ENCODE measurements at places on chromosomes 12 and 14.

DNA sequence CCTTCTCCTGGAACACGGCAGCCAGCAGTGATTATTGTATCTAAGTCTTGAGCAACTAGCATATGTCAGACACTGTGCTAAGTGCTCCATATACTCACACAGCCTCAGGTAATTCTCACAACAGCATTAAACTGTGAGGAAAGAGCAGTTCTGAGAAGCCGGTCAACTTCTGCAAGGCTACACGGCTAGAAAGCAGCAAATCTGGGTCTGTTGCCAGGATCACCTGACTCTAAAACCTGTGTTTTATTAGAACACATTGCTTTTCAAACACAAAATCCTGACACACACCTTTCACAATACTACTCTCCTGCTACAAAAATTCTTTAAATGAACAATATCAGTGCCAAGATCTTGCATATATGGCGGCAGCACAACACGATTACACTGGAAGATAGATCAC lies 49.8 kb upstream of the CRACR2A start:
- DNase-seq, result no peak

DNA sequence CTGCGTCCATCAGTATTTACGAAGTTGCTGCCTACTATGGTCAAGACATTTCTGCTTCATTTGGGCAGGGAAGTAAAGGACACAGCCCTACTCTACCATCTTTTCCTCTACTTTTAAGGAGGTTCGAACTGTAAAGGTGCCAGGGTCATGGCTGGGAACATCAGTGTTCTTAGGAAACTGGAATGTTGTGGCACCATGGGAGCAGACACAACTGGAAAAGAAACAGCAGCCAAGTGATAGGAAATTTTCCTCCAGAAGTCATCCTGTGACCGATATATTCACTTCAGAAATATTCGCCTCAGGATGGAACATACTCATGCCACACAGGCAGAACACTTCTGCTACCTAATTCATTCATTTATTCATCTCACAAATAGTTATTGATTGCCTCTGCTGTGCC lies 104.4 kb downstream of the ETV6 start:
- peak; percentile 49 for DNase-seq

DNA sequence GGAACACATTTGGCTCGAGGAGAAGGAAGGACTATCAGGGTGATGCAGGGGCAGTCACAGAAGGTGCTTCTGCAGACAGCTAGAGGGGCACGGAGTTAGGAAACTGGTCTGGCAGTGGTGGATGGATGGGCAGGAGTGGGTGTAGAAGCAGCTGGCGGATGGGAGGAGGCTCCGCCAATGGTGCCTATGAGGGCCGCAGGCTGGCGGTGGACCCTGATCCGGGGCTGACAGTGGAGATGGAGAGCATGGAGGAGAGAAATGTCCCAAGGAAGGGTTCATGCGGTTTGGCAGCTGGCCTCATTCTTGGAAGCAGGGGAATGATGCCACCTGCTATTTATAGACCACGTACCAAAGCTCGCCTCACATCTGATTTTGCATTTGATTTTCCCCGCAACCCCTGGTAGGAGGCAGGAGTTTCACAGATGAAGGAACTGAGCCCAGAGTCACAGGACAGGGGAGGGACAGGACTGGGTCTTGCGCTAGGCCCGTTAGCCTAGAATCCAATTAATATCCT lies 237.1 kb downstream of the FOXN3 start:
- DNase-seq, result no peak

DNA sequence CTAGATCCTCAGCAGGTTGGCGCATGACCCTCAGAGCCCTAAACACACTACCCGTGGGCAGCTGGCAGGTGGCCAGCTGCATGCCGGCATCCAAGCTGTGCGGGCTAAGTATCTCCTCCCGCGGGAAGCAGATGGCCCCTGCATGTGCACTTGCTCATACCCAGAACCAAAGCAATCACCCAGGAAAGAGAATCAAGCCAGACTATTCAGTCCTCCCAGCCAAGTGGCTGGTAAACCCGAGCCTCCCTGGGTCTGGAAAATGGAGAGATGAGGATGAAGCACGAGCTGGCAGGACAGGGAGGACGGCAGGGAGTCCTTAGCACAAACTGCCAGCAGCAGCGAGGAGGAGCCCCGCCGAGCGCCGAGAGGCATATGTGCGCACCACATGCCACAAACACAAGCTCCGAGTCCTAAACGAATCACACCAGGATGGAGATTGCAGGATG lies 139.7 kb downstream of the RIMBP2 start:
- DNase-seq, result no peak

- no peak for DNase-seq
Measured at GRCh38 chr12:110908377-110909152, 11.8 kb downstream of the MYL2 start.

DNA sequence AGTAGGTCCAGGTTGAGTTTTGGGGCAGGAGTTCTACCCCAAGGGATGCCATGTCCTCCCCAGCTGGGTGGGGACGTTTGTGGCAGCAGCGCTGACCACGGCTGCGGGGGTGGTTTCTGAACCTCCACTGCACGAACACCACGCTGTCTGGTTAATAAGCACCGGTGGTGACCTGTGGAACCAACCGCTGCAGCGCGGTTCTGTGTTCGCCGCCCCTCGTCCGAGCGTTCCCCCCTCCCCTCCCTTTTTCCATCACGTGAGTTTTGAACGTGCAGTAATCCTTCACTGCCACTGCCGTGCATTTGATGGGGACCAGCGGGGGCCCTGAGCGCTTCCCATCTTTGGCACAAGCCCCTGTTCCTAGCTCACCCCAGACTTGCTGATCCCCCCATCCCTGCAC lies 6.4 kb upstream of the ADSS1 start:
- DNase-seq, result no peak

DNA sequence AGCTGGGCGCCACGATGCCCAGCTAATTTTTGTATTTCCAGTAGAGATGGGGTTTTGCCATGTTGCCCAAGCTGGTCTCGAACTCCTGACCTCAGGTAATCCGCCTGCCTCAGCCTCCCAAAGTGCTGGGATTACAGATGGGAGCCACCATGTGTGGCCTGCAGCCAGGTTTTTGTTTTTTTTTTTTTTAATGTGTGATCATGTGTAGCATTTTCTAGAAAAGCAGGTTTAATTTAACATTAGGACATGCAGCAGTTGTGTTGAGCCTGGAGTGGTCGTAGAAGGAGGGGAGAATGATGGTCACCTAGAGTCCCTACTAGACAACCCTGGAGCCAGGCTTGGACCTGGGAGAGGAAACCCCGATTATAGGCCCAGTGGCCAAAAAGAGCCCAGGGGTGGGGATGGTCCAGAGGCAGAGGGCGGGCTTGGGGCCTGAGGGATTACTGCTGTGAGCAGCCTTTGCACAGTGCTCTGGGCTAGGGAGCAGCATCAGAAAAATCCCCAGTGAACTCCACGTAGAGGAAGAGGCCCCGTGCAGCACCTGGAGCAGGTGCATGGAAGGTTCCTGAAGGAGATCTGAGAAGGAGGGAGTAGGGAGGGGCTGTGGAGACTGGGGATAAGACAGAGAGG lies 13.6 kb downstream of the DLK1 start:
- no peak for DNase-seq

DNA sequence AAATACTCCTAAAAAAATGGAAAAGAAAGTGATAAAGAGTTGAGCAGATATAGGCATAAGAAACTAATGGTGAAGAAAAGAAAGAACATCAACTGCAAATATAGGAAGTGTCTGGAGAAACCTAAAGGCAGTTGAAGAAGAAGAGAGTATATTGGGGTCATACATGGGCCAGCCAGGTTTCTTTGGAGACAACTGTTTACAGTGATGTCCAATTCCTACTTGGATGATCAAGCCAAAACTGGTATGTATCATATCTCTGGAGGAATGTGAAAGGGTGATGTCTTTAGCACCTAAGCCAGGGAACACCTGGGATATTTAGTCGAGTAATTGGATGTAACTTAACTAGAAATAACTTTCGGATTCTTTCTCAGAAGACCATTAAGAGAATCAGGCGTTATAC lies 129.3 kb upstream of the FLRT2 start:
- DNase-seq, result no peak

DNA sequence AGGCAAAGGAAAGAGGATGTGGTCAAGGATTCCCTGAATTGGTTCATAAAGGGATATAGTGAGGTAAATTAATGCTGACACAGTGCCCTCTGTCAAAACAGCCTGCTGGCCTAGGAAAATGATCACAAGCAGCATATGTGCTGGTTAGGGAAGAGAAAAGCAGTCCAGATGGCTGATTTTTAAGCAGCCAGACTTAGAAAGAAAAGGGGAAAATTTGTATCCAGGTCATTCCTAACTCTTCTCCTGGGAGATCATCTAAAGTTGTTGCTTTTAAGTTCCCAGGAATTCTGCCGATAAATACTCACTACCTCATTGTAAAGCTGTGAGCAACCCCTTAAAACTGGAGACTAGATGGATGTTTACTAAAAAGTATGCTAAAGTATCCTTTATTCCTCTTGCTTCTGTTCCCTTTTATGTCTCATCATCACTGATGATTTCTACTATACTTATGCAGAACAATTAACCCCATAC lies 46.4 kb upstream of the CNOT2 start:
- peak; percentile 51 for DNase-seq

GRCh38 chr14:36091096-36091495 lies 85.4 kb downstream of the PTCSC3 start:
- peak; percentile 95 for DNase-seq

- no peak for DNase-seq
Measured at GRCh38 chr12:27388650-27389049, 56.0 kb downstream of the BMAL2 start.

- DNase-seq, result no peak
Measured at GRCh38 chr14:94046696-94047250, 20.6 kb downstream of the OTUB2 start.

GRCh38 chr14:64879635-64880220 lies at the start of gene SPTB:
TSS of gene SPTB (minus strand) at chr14:64879907. CDS start at chr14:64823094, 56,813 bp downstream.
- no peak for DNase-seq

GRCh38 chr12:66197495-66197921 lies 8.5 kb downstream of the IRAK3 start:
- peak; percentile 44 for DNase-seq

DNA sequence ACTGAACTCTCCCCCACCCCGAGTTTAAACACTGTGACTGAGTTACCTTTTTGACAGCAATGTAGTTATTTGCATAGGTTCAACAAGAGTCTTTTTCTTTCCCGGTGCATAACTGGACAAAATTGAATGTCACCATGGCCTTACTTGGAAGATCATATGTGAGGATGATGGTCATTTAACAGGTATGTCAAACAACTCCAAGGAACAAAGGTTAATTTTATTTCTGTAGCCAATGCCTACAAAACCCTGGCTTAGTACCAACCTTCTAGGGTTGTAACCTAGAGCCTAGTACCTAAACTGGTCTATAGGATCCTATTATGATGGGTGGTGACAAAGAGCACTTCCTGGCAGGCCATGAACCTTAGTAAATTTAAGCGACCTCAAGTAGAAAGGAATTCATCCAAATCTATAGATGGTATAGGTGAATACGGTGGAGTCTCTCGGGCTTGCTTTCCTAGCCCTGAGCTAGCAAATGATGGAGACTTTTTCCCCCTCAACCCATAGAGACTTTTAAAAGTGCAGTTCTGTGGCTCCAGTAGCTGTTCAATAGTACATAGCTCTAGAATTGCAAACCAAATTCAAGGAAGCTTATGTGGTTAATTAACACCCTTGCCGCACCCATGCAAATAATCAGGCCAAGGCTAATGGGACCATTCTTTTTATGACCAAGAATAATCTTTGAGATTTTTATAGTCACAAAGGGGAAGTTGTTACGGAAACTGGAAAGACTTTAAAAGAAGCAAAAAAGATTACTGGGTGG lies 89.0 kb downstream of the SLC38A1 start:
- no peak for DNase-seq

GRCh38 chr14:73264080-73264884 lies 27.0 kb downstream of the PAPLN start:
- DNase-seq, result no peak

DNA sequence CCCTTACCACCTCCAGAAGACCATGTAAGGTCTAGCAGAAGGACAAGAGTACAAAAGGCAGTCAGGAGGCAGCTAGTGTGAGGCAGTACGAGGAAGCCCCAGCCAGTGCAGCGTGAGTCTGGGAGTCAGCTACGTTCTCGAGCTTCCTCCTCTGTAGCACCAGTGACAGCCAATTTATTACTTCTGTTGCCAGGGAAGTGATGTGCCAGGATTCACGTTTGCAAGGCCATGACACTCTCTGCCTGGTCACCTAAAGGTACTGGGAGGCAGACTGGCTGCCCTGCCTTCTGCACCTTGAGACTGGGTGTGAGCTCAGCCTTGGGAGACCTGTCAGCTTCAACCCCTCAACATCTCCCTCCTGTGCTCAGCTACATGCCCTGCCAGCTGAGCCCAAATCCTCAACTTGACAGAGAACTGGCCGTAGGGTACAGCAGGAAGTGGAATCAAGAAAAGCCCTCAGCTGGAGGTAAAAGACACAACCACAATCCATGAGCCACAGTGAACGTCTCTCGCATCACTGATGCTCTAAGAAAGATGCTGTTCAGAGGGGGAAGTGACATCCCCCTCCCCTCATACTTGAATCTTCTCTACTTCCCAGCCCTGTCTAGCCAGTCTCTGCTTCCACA lies 182.5 kb upstream of the RGS6 start:
- DNase-seq, result peak; percentile 23

GRCh38 chr12:60930151-60930550 lies 1330.1 kb upstream of the USP15 start:
- no peak for DNase-seq

- no peak for DNase-seq
Measured at GRCh38 chr12:106646472-106646871, 63.7 kb downstream of the RFX4 start.

DNA sequence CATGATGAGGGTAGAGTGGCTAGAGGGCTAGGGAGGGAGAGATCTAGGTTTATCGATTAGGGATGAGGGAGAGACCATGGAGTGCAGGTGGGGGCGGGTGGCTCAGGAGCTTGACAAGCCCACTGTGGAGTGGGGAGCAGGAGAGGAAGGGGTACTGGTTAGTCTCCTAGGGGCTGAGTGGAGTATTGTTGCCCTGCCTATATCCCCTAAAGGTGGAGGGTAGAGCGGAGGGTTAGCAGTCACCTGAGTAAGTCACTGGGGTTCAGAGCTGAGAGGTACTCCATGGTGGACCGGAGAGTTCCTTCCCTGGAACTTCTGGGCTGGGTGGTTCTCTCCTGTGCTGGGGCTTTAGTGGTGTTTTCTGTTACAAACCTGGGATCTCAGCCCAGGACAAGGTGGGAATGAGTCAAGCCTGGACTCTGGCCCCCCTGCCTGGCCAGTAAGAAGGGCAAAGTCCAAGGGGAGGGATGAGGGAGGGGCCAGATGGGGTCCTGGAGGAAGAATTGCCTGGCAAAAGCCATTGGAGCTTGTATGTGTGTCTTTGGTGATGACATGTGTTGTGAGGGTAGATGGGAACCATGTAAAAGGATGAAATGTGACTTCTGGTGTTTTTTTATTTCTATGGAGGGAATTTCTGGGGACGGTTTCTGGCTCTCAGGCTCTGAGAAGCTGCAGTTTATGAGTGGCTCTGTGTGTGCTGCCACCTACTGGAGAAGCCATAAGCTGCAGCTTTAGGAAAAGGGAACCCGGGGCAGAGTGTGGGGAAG lies at the start of gene CIDEB:
Gene CIDEB, minus strand, starts transcription at position 403 of the 767 bp plus-strand sequence. Its CDS starts 119 bp downstream, at position 284.
- peak; percentile 63 for DNase-seq

DNA sequence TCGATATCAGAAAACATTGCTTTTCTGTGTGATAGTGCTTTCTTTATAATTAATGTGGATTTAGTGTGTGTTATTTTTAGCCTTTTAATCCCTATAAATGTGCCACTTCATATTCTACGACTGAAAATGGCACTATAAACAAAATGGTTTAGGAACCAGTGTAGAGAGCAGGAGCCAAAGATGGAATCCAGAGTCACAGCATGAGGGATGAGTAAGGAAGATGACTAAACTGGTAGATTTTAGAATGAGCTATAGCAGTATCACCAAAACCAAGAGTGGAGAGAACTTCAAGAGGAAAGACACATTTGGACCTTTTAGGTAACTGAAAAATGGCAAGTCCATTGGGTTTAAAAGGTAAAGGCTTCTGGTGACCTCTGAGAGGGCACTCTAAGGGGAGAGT lies 887.2 kb downstream of the NRXN3 start:
- peak; percentile 27 for DNase-seq

- DNase-seq, result no peak
Measured at GRCh38 chr12:51036279-51036678, 10.1 kb upstream of the SLC11A2 start.
